ENCODE measurements at places on chromosomes 5 and 9. TPM values are rescaled to one million over a fixed set of nuclear protein-coding genes. Genes with fewer than 3 reads are reported as not detected.

The EXD3 gene
- 9.5 TPM for total RNA-seq

The GPR21 gene
- 1.1 TPM for total RNA-seq

The SREK1 gene
- 64.1 TPM for total RNA-seq

The SLCO6A1 gene
- total RNA-seq: not detected

The PCDHA10 gene
- total RNA-seq: 0.26 TPM

The SKP2 gene
- total RNA-seq: 15.0 TPM

All from bronchial smooth muscle cell (primary cell).